ENCODE measurements at places on chromosomes 3 and 15.
A peak's percentile ranks its signal among the peaks of the same experiment; 100 is the strongest.

DNA sequence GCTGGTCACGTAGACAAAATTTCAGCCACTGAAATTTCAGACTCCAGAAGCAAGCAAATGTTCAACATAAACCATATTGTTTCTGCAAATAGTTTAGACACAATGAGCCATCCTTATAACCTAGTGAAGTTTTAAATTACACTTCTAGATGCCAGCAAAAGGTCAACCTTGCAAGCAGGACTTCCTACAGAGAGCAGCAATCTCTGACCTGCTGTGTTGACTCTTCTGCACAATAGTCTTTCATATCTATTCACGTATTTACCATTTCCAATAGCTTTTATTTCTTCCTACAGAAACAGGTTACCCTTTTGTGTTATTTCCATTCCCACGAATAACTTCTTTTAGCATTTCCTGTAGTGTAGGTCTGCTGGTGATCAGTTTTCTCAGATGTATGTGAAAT is 10.6 kb downstream of the LMLN start:
- DNase-seq = no peak

- no peak for DNase-seq
Observed at GRCh38 chr3:77456906-77457305, 417.0 kb downstream of the ROBO2 start.

DNA sequence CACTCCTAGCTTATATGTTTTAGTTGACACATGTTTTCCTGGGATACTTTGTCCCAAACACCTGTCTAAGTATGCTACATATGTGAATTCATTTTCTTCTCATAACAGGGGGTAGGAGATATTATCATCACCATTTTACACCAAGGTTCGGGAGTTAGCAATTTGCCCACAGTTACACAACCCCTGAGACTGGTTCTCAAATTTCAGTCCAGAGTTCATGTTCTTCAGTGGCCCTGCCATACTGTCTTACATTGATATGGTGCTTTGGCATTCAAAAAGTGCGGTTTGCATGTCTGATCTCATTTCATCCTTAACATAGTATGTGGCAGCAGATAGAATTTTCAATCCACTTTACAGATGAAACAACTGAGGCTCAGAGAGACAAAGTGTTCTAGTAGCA is 38.4 kb downstream of the ROBO2 start:
- no peak for DNase-seq

GRCh38 chr3:119347036-119347435 is 52.9 kb downstream of the ARHGAP31 start:
- no peak for DNase-seq

- no peak for DNase-seq
Observed at GRCh38 chr15:61393949-61394348, 164.8 kb upstream of the RORA start.

GRCh38 chr3:46943237-46944187 is 33.0 kb downstream of the CCDC12 start:
- no peak for DNase-seq

- no peak for DNase-seq
Observed at GRCh38 chr3:18562364-18563154, 137.4 kb upstream of the SATB1 start.

GRCh38 chr3:98770261-98771039 is 7.3 kb downstream of the ST3GAL6 start:
- no peak for DNase-seq

GRCh38 chr3:184373422-184373821 is 4.6 kb downstream of the THPO start:
- DNase-seq = no peak

DNA sequence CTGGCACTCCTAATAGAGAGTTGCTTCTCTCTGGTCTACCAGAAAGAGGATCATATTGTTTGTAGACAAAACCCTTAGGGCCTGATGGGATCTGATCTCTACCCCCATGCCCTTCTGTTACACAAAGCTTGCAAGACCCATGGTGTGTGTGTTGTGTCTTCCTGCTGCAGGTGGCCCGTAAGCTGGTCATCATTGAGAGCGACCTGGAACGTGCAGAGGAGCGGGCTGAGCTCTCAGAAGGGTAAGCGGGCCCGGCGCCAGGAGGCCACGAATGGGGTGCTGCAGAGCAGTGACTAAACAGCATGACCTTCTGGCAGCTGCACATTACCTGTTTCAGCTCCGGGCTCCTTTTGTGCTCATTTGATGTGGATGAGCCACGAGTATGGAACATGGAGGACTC is 18.2 kb downstream of the TPM1 start:
- no peak for DNase-seq

DNA sequence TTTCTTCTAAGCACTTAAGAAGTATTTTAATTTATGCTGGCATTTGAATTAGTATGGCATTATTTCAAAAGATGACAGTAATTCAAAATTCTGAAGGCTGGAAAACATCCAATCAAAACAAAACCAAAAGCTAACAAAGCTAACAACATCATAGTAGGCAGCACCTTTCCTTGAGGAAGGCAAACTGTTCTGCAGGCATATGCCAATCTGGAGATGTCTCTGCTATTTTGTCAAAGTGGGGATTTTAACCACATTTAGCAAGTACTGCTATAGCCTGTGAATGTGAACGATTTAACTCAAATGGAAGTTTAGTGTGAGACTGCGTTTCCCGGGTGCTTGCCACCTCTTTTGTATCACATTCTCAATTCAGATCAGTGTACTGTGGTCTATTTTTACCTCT is 16.7 kb upstream of the GABRA5 start:
- no peak for DNase-seq

- peak; percentile 49 for DNase-seq
Observed at GRCh38 chr3:71461749-71462483, 121.6 kb downstream of the FOXP1 start.

DNA sequence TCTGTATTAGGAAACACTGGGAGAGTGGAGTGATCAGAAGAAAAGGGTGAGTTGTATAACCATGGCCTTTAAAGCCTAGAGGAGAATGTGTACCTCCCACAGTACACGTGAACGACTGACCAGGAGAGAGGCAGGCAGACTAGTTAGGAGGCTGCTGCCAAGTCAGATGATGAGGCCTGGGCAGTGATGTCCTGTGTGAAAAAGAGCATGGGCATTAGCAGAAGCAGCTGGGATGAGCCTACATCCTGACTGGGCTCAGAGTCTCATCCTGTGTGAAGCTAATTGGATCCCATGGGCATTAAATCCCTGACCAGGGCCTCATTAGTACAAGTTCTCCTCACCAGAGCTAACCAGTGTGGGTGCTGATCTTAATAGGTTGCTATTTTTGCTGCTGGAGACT is 89.1 kb upstream of the SLC2A2 start:
- DNase-seq = no peak

DNA sequence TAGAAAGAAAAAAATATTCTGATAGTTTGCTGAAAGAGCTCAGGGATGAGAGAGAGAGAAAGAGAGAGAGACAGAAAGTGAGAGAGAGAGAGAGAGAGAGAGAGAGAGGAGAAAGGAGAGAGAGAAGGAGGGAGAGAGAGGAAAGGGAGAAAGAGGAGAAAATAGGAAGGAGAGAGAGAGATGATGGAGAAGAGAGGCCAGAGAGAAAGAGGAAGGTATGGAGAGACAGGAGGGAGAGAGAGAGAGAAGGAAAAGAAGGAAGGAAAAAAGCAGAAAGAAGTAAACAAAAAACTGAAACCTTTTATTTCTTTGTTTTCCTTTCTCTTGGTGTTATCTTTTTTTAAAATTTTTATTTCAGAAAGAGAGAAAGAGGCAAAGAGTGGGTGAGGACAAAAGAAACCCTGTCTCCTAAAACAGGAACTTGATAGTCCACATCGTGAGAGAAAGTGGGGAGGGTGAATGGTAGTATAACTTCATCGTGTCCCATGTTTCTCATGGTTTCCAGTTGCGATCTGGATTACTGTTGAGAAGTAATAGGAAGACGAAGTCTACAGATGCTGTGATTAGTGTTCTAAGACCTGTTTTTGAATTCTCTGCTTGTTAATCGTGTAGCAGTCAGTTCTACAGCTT is 279.7 kb downstream of the LPP start:
- DNase-seq = no peak

DNA sequence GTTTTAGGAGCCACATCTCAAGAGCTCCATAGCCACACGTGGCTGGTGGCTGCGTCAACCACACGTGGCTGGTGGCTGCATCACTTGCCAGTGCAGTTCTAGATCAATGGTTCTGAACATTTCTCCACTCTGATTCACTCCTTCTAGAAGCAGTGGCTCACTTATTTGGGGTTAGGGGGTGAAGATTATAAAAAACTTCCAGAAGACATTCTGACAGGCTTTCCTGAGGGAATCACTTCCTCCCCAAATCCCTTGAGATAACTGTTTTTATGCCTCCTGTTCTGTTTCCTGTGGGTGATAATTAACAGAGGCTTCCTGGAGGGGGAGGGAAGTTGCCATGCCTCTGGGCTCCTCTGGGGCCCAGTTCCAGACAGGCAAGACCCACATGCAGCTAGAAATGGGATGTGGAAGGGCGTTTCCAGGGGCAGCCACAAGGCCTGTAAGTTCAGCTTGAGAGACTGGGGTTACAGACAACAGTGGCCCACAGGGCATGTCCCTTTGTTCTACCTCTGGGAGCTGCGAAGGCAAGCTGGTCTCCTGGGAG is 23.6 kb downstream of the HEG1 start:
- DNase-seq = peak; percentile 49

DNA sequence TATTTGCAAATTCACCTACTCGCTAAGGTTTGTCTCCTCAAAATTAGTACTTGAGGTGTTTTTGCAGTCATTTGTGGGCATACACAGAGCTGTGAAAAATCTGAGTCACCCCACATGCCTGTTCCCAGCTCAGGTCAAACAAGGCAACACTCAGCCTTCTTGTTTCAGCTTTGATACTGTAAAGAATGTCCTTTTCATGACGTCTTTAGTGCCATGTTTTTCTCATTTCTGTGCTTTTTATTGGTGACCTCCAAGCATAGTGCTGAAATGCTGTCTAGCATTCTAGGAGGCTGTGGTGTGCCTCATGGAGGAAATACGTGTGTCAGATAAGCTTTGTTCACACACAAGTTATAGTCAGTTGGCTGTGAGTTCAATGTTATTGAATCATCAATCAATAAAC is 8.8 kb downstream of the CAPN3 start:
- peak; percentile 8 for DNase-seq

- DNase-seq = no peak
Observed at GRCh38 chr3:117696851-117697407, 987.4 kb downstream of the TUSC7 start.

- no peak for DNase-seq
Observed at GRCh38 chr3:69299344-69299743, 86.5 kb downstream of the FRMD4B start.

- no peak for DNase-seq
Observed at GRCh38 chr3:56612146-56612545, 55.2 kb downstream of the CCDC66 start.

DNA sequence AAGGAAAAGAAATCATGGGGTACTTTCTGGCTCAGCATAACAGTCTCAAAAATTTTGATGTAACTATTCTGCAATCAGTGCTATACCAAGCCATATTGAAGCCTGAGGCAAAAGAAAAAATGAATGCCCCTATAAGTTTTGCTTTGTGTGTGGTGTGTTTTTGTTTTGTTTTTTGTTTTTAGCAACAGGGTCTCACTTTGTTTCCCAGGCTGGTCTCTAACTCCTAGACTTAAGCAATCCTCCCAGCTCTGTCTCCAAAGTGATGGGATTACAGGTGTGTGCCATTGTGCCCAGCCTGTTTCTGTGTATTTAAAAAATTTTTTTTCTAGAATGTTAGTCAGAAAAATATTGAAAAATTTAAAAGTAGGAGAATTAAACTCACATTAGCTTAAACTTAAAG is 93.2 kb downstream of the ZNF280D start:
- no peak for DNase-seq

- no peak for DNase-seq
Observed at GRCh38 chr3:122665881-122666280, 14.8 kb upstream of the PARP14 start.

- no peak for DNase-seq
Observed at GRCh38 chr15:78628227-78628626, 7.4 kb upstream of the CHRNA3 start.

DNA sequence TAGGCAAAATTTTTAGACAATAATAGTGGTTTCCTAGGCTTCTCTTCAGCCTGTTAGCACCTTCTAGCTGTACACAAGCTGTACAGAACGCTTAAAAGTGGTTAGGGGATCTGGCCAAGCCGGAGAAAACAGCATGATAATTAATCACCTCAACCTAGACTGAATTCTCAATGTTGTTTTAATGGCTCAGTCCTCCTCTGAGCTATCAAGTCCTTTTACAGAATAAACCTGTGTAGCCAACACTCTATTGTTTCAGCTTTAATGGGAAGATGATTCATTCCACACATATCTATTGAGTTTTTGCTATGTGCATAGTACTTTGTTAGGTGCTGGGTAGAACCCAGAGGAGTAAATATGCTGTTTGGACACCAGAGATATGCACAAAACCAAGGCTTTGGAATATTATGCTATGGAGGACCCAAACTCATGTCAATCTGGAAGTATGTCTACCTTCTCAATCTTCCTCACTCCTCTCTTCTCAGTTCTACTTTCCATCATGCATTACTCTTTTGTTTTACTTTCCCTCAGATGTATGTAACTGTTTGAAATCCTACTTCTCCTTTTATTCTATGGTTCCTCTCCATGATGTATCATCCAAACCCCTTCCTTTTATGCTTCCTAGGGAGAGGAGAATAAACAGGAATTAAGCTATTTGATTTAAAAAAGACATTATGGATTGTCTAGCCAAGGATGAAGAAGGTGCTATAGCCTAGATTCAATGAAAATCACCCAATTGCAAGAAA is 27.6 kb upstream of the UBE2E2 start:
- DNase-seq = no peak

- DNase-seq = peak; percentile 18
Observed at GRCh38 chr15:48145923-48146322, 25.1 kb downstream of the SLC24A5 start.

DNA sequence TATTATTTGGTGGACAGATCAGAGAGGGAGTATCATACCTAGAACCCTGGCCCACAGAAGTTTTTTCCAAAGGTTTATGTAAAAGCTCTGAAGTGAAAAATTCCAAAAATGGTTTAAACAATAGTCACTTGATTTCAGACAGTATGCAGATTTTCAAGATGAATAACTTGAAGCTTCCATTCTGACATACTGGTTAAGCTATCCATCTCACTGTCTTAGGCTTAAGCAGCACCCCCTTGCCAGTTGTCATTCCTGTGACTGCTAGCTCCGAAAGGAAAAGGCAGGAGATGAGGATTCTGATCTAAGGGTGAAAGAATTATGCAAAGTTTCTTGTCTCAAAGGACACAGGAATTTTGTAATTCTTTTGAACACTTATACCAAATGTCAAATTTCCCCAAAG is 337.5 kb upstream of the THBS1 start:
- DNase-seq = peak; percentile 92

GRCh38 chr3:162632672-162633071 is 1136.1 kb downstream of the OTOL1 start:
- DNase-seq = no peak

GRCh38 chr3:127888564-127889107 is 26.4 kb upstream of the KBTBD12 start:
- DNase-seq = no peak

Measured in fibroblast of skin of abdomen (primary cell).